ENCODE measurements at places on chromosomes 6 and 20.
A peak's percentile ranks its signal among the peaks of the same experiment; 100 is the strongest.

DNA sequence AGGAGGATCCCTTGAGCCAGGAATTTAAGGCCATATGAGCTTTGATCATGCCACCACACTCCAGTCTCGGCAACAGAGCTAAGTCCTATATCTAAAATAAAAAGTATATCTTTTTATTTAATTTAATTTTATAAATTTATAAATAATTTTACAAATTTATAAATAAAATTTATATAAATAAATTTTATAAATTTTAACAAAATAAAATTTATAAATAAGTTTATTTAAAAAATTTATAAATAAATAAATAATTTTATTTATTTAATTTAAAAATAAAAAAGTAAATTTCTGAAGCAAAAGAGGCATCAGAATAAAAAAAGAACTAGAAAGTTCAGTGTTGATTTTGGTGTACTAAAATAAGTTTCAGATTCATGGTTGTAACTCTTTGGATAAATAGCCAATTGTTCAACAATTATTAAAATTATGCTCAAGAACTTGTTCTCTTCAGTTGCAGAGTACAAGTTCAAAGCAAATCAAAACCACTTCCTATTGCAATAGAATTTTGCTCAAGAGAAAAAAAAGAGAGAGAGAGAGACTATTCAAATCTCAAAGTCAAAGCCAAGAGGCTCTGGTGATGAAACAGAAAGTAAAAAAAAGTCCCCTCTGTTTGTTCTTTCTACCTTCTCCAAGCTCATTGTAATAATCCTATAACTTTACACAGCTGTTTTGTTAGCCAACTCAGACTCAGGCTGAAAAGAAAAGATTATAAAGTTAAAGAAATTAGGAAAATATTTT lies 547.5 kb upstream of the ADGRB3 start:
- DNase-seq, result no peak

DNA sequence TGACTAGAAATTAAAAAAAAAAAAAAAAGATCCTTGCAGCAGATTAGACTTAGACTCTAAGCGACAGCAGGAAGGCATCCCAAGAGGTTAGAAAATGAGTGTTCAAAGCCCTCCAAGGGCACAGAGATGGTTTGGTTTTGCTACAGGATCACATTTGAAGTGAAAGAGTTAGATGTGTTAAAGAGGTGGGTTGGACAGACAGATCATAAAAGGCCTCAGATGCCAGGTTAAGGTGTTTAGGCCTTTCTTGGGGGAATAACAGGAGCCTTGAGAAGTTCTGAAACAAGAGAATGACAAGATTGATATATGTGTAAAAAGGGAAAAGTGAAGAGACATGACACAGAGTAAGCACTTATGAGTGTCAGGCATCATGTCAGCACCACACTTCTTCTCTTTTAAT lies 107.5 kb downstream of the FYN start:
- DNase-seq, result no peak

DNA sequence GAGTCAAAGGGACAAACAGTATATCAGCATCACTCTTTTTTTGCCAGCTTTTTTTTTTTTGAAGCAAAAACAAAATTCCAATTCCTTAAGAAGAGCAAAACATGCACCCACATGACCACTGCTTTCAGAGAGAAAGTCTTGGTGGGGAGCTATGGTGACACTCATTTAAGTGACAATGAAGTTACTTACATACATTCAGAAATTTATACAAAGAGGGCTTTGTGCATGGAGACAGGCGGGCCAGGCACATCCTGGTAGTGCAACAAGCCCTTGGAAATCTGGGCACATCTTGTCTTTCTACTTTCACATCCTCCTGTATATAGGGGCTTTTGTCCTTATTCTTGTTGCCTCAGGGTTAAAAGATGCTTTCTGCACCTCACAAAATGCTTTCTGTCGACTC lies 55.9 kb downstream of the IL22RA2 start:
- DNase-seq, result no peak

- DNase-seq, result no peak
Measured at GRCh38 chr6:132910759-132911158, 96.4 kb downstream of the RPS12 start.

- no peak for DNase-seq
Measured at GRCh38 chr20:43943725-43944124, 29.1 kb downstream of the TOX2 start.

GRCh38 chr6:20658516-20658915 lies 124.3 kb downstream of the CDKAL1 start:
- no peak for DNase-seq

GRCh38 chr20:53419693-53420460 lies 173.8 kb downstream of the ZNF217 start:
- no peak for DNase-seq

- no peak for DNase-seq
Measured at GRCh38 chr6:19827247-19827646, 9.9 kb upstream of the ID4 start.

GRCh38 chr20:10848810-10849370 lies 175.1 kb upstream of the JAG1 start:
- DNase-seq, result no peak

GRCh38 chr6:160337301-160337700 lies 10.9 kb upstream of the SLC22A3 start:
- DNase-seq, result no peak

DNA sequence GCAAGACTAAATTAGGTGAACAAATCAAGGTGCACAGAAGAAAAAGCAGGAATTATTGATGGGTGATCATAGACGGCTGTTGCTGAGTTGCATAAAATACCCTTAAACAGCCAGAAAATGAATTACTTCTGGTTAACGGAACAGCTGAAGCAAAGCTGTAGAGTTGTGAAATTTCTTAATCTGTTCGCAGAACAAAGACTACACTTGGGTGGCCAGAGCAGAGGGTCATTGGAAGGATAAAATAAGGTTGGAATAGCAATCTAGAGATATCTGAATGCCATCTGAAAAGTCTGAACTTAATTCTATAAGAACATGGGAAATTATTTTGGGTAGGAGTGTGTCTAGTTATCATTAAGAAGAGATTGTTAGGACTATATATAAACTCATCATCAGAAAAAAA lies 339.1 kb upstream of the RSPO3 start:
- DNase-seq, result no peak

- peak; percentile 26 for DNase-seq
Measured at GRCh38 chr6:34986845-34987246, 97.8 kb downstream of the ANKS1A start.

- DNase-seq, result no peak
Measured at GRCh38 chr6:28167926-28168325, 26.2 kb downstream of the ZKSCAN8 start.

DNA sequence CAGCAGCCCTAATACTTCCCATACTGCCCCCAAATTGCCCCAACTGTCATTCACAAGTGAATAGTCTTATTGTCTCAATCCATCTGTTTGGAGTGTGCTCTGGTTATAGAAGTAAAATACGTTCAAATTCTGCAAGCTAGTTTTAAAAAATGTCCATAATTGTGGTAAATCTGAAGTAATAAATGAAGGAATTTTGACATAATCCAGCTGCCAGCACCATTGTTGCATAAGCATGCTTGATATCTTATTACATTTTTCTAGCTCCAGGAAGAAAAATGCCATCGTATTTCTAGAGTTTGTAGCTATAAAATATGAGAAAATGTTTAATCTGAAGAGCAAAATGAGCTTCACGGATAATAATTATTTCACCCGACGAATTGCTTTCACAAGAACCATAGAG lies 664.7 kb downstream of the RFPL4B start:
- DNase-seq, result no peak

- no peak for DNase-seq
Measured at GRCh38 chr20:36145877-36146707, 8.4 kb upstream of the EPB41L1 start.

GRCh38 chr20:34850969-34851368 lies 21.7 kb downstream of the GGT7 start:
- no peak for DNase-seq

DNA sequence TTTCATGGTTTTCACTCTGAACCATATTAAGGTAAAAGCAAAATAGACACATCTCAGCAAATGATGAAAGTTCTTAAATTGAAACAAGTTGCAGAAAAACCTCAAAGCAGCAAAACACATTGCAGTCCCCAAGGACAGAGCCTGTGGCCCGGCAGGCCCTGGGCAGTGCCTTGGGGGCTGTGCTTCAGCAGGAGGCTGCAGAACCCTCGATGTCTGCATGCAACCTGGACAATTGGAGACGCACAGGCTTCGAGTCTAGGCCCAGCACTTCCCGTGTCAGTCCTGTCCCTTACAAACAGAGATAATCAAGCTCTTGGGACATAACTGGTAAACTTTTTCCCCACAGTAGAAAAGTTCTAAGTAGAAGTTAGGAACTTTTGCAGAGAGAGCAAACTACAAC lies 9.2 kb downstream of the PYGB start:
- no peak for DNase-seq

GRCh38 chr20:19555726-19556125 lies 202.3 kb upstream of the RIN2 start:
- DNase-seq, result no peak

DNA sequence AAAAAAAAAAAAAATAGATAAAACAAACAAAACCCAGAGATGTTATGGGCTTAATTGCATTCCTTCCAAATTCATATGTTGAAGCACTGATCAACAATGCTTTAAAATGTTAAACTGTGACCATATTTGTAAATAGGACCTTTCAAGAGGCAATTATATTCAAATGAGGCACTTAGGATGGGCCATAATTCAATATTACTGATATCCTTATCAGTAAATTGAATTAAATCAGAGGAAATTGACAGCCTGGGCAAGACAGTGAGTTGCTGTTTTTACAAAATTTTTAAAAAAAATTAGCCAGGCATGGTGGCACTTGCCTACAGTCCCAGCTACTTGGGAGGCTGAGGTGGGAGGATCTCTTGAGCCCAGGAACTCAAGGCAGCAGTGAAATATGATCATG lies 364.1 kb downstream of the GJA1 start:
- no peak for DNase-seq

- DNase-seq, result no peak
Measured at GRCh38 chr6:12473494-12473893, 183.3 kb downstream of the EDN1 start.

DNA sequence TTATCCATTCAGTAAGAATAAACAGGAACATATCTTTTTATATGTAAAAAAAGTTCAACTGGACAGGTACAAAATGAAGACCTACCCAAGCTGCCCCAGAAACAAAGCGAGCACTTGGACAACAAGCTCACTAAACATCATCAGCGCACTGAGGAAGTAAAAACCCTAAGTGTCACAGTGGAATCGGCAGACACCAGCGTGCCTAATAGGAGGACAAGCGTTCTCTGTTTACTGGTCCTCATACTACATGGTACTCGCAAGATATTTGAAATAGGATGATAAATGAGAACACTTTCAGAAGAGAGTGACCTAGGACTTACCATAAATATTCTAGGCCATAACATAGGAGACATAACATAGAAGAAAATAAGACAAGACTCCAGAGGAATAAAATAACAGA lies 18.2 kb downstream of the MAP7 start:
- DNase-seq, result no peak

GRCh38 chr6:161356167-161356854 lies 82.5 kb upstream of the AGPAT4 start:
- no peak for DNase-seq

DNA sequence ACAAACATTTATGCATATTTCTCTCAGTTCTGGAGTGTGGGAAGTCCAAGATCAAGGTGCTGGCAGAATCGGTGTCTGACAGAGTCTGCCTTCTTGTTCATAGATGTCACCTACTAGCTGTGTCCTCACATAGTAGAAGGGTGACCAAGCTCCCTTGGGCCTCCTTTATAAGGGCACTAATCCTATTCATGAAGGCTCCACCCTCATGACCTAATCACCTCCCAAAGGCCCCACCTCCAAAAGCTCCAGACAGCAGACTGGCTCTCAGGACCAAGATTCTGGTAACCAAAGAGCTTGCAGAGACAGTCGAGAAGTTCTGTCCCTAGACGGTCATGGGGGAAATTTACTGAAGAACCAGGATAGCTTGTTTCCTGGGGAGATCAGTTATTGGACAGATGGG lies 139.1 kb downstream of the COL9A1 start:
- DNase-seq, result no peak

GRCh38 chr6:143705569-143705968 lies 27.8 kb downstream of the PHACTR2 start:
- no peak for DNase-seq

GRCh38 chr6:44053760-44054556 lies 73.3 kb downstream of the MRPL14 start:
- no peak for DNase-seq

DNA sequence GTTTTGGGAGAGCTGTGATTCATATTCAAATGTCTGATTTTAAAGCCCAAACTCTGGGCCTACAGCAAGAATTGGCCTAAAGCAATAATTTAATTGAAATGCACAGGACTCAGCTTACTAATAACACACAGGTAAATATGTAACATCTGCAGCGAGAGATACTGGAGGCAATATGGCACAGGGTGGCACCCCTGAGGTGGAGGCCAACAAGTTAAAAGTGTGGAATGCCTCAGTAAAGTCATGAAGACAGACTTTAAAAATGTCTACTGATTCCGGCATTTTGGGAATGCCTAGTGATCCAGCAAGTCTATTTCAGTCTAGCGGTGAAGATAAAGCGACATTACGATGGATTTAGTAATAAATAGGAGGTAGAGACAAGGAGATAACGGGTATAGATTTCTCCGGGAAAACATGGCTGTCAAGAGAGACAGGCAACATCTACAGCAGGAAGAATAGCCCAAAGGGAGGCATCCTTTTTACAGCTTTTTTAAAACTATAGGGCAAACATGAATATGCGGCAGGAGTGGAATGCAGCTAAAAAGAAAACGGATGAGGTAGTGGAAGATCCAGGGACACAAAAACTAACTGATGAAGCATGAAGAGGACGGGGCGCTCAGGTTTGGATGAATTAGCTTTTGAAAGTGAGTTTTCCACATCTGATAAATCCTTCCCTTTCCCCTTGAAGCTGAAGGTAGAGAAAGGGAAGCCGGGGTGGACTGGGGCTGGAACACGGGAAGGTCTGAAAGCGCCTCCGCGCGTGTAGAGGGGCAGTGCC lies 1.2 kb downstream of the NANP start:
- no peak for DNase-seq

GRCh38 chr6:111615916-111616612 lies 10.4 kb upstream of the TRAF3IP2 start:
- no peak for DNase-seq

GRCh38 chr6:37696220-37696840 lies 1.4 kb downstream of the MDGA1 start:
- no peak for DNase-seq

- DNase-seq, result no peak
Measured at GRCh38 chr6:25192590-25193459, 86.3 kb upstream of the CARMIL1 start.

- DNase-seq, result no peak
Measured at GRCh38 chr6:18577491-18577890, 190.3 kb downstream of the RNF144B start.
